ENCODE measurements at places on chromosomes 7 and 10. TPM values are rescaled to one million over a fixed set of nuclear protein-coding genes. Genes with fewer than 3 reads are reported as not detected.

GRCh38 chr7:98038731-98039130, 48.7 kb upstream of the OCM2 start:
- DNase-seq = no peak

KIAA1549 gene
- 10.1 TPM for total RNA-seq

- DNase-seq = no peak
These were observed 774.5 kb upstream of the LRRTM3 start for GRCh38 chr10:66151346-66151745.

GRCh38 chr10:86046845-86047460, 319.6 kb downstream of the GRID1 start:
- no peak for DNase-seq

DNA sequence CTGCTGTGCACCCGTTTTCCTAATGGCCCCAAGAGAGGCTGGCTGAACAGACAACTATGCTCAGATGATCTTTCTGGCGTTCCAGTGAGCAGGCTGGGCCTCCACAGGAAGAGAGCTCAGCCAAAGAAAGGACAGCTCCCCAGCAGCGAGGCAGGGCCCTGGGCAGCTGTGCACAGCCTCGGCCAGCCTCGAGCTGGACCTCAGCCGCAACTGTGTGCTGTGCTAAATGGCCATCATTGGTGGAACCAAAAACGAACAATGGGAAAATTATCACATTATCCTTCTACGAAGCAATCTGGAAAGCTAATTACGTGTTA, 97.5 kb downstream of the CTBP2 start:
- DNase-seq = no peak

DNA sequence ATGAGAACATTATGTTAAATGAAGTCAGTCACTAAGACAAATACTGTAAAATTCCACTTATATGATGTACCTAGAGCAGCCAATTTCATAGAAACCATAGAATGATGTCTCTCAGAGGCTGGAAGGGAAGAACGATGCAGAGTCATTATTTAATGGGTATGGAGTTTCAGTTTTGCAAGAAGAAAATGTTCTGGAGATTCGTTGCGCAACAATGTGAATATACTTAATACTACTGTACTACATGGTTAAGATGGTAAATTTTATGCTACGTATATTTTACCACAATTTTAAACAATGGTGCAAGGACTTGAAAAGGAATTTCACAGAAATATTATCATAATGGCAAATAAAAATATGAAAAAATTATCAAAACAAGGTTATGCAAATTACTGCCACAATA, 972.6 kb downstream of the KCNMA1 start:
- no peak for DNase-seq

DNA sequence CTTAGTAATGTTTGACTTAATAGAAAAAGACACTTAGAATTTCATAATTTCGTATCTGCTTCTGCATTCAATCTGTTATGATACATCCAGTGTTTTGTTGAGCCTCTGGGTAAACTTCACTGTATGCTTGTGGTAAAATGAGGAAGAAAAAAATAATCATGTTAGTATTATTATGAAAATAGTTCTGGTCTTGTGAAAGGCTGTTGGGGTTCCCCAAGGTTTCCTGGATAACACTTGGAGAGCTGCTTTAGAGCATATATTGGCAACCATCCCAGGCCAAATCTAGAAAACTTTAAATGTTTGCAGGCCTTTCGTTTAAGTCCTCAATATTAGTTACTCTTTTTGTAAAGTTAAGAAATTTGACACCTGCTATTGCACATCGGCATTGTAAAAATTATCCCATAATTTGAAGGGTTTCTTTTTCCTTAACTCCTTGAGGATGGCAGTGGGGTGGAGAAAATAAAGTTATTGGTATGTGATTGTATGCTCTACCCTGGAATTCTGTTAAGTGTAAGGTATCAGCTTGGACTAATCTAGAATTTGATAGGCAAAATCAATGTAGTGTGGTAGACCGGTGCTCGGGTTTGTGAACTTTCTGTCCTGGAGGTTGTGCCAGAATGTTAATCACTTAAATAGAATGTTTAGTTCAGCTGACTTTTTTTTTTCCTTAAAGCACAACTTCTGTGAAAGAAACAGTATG, 54.5 kb downstream of the WAC start:
- no peak for DNase-seq

DNA sequence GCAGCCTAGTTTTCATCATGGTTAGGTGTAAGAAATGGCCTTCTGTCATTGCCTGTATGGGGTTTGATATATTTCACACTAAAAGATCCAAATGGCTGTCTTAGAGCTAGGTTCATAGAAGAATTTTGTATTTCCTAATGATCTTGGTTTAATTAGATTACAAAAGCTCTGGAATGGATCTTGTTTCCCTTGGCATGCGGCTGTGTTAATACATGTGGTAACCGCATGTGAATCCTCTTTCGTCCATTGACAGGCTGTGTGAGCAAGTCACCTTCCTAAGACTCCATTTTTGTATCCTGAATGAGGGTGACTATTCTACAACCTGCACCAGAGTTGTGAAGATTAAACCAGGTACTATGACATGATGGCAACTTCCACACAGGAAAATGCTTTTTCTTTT, 12.4 kb upstream of the FZD1 start:
- no peak for DNase-seq

GRCh38 chr7:153017223-153017622, 257.7 kb downstream of the ACTR3B start:
- DNase-seq = peak; percentile 11

DNA sequence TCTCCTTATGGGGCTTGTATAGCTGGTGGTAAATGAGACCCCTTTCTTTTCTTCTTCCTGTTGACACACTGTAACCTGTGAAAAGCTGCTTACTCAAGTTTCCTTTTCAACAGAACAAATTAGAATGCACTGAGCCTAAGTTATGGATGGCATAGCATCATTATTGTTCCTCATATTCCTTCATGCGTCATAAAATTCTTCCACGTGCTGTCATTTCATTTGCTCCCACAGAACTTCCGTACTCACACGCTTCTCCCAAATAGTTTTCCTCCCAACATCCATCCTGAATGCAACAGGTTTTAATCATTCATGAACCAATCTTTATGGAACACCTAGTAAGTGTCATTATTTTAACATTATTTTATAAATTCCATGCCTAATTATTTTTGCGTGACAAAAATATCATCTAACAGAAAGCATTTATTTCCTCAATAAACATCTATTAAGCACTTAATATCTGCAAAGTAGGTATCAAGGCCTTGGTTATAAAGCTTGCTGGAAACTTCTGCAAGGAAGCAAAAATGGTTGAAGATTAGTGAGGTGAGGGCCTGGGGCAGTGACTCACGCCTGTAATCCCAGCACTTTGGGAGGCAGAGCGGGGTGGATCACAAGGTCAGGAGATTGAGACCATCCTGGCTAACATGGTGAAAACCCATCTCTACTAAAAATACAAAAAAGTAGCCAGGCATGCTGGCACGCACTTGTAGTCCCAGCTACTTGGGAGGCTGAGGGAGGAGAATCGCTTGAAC, 18.9 kb upstream of the SEPTIN7 start:
- no peak for DNase-seq

IFT22 gene
- total RNA-seq = 42.5 TPM

PTF1A gene
- not detected for total RNA-seq

ZNF467 gene
- 24.5 TPM for total RNA-seq

- peak; percentile 87 for DNase-seq
These were observed 170.2 kb downstream of the FAM107B start for GRCh38 chr10:14604181-14605142.

- DNase-seq = peak; percentile 59
These were observed 438.1 kb upstream of the NRP1 start for GRCh38 chr10:33772370-33773252.

DNA sequence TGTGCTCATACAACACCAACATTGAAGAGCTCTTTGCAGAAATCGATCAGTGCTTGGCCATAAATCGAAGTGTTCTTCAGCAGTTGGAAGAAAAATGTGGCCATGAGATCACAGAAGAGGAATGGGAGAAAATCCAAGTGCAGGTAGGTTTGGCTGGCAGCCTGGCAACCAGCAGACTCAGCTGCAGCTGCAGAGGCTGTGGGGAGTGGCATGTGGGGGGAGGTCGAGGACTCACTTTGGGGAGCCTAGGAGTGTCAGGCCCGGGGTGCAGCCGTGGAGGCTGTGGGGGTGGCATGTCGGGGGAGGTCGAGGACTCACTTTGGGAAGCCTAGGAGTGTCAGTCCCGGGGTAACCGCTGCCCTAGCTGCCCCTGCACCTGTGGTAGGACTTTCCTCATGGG, 35.1 kb downstream of the RNF32 start:
- no peak for DNase-seq

ARMC10 gene
- 40.7 TPM for total RNA-seq

MOGAT3 gene
- 0.25 TPM for total RNA-seq

DNA sequence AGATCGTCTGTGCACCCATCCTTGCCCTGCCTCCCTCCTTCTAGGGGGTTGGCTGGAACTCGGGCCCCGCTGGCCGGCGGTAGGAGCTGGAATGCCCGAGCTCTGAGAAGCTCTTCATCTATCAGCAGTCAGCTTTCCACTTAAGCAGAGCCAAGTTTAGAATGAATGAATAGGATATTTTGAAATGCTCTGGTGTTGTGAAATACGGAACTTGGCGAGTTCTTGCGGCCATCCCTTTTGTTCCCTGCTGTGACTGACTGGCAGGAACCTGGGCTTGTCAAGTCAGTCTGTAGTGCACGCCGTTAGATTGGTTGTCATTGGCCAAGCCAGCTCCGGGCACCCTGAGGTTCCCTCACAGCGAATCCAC, 33.3 kb downstream of the FOXK1 start:
- no peak for DNase-seq

- DNase-seq = peak; percentile 76
These were observed 45.9 kb upstream of the KCNIP2 start for GRCh38 chr10:101889256-101890210.

DNA sequence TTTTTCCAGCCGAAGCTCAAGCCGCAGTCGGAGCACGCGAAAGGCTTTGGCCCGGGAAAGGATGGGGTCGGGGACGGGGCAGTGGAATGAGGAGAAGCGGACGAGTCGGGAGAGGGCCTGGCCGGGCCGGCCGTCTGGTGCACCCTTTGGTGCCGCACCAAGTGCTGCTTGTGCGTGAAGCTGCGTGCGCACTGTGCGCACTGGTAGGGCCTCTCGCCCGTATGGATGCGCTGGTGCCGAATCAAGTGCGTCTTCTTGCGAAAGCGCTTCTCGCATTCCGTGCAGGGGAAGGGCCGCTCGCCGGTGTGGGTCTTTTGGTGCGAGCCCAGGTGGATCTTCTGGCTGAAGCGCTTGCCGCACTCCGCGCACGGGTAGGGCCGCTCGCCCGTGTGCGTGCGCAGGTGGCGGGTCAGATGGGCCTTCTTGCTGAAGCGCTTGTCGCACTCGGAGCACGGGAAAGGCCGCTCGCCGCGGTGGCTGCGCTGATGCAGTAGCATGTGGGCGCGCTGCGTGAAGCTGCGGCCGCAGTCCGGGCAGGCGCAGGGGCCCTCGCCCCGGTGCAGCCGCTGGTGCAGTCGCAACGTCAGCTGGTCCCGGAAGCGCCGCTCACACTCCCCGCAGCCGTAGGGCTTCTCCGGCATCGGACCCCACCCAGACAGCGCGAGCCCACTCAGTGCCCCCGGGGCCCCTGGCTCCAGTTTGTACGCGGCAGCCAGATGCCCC, 7.8 kb downstream of the ZNF467 start:
- DNase-seq = no peak
